ENCODE measurements at places on chromosomes 6 and 20. TPM values are rescaled to one million over a fixed set of nuclear protein-coding genes. Genes with fewer than 3 reads are reported as not detected.
A peak's percentile ranks its signal among the peaks of the same experiment; 100 is the strongest.

GRCh38 chr20:39245685-39246311 lies 283.7 kb downstream of the DHX35 start:
- no peak for DNase-seq

- DNase-seq: peak; percentile 73
These were observed 1.4 kb downstream of the SOX12 start for GRCh38 chr20:326645-327185.

DNA sequence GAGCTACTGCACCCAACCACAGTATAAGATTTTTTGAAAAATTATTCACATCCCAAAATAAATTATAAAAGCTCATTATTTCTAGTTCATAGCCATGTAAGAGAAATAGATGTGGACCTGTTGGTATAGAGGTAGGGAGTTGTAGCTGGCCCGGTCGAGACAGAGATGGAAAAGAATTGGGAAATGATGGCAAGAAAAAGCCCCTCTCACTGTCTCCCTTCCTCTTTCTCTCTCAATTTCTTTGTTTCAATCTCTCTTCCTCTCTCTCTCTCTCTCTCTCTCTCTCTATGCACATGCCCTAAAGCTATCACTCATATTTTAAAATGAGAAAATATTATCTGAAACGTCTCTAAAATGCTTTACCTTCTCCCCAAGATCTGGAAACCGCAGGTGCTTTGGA lies 80.7 kb upstream of the CD83 start:
- no peak for DNase-seq

DOK5 gene
- not detected for total RNA-seq

DNA sequence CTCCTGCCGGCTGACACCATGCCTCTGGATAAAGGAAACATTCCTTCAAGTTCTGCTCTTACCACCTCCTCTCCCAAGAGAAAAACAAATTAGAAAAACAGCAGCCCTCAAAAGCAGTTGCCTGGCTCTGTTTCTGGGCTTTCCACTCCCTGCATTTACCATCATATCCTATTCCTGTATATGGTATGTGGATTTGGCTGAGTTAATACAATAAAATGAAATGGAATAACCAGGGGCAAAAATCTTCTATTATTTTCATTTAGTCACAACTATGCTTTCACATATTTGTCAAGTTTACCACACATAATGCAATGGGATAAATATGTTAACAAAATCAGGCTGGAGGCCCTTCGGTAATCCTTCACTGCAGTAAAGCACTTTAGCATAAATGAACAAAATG lies 34.3 kb downstream of the COL12A1 start:
- DNase-seq: no peak

- DNase-seq: no peak
These were observed 59.8 kb downstream of the FAXC start for GRCh38 chr6:99289701-99290100.

- peak; percentile 25 for DNase-seq
These were observed 36.2 kb upstream of the HMGA1 start for GRCh38 chr6:34200340-34200971.

- no peak for DNase-seq
These were observed 160.4 kb upstream of the SLC22A16 start for GRCh38 chr6:110636781-110637180.

- no peak for DNase-seq
These were observed 36.3 kb downstream of the ZNF133 start for GRCh38 chr20:18324596-18325089.
